NAMALWA (cell line): ENCODE measurements at places on chromosomes 3 and 15.

GRCh38 chr15:69574506-69574905, 121.9 kb downstream of the RPLP1 start:
- DNase-seq = no peak

DNA sequence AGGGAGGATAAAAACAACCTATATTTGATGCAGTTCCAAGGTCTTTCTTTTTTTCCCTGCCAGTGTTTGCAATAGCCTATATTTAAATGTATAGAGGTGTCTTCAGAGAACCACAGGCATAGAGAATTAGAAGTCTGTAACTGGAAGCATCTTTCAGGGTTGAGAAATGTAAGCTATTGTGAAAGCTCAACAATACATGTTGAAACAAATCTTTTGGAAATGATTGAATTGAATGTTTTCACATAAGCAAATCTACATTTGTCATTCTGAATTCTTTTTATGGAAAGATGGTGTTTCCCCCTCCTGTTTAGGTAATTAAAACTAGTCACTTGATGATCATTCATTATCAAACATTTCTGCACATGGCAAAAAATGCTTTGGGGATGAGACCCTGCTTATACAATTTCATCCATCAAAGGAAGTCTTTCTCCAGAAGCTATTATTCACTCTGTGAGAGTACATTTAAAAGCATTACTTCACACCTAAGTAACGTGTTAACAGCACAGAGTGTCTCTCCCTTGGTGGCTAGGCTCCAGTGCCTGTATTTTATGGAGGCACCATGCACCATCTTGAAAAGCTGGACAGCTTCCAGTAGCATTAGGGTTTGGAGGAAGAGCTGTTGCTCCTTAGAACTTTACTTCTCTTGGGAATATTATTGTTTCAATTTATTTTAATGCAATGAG, 406.2 kb downstream of the LSAMP start:
- DNase-seq = no peak

DNA sequence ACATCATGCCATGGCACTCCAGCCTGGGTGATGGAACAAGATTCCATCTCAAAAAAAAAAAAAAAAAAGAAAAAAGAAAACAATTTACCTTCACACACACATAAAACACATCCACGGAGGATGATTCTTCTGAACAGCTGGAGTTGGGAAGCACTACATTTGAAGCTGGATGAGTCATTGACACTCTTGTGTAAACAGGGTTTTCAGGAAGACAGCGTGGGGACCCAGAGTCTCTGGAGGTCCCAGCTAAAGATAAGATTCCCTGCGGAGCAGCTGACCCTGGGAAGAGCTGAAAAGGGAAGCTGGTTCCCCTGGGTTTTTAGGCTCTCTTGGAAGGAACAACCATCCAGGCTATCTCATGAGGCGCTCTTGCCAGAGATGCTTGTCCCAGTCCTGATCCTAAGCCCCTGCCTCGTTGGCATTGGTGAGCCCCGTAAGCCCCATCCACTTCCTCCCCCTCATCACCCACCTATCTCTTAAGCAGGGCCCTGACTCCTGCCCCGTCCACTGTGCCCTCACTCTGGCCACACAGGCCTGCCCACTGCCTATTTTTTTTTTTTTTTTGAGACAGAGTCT, 32.0 kb upstream of the FURIN start:
- no peak for DNase-seq

GRCh38 chr3:144466540-144466939, 494.9 kb downstream of the DIPK2A start:
- no peak for DNase-seq

- DNase-seq = no peak
Measured at GRCh38 chr3:98733053-98733811, 29.9 kb upstream of the ST3GAL6 start.

- no peak for DNase-seq
Measured at GRCh38 chr3:34387826-34388564, 589.6 kb downstream of the PDCD6IP start.

DNA sequence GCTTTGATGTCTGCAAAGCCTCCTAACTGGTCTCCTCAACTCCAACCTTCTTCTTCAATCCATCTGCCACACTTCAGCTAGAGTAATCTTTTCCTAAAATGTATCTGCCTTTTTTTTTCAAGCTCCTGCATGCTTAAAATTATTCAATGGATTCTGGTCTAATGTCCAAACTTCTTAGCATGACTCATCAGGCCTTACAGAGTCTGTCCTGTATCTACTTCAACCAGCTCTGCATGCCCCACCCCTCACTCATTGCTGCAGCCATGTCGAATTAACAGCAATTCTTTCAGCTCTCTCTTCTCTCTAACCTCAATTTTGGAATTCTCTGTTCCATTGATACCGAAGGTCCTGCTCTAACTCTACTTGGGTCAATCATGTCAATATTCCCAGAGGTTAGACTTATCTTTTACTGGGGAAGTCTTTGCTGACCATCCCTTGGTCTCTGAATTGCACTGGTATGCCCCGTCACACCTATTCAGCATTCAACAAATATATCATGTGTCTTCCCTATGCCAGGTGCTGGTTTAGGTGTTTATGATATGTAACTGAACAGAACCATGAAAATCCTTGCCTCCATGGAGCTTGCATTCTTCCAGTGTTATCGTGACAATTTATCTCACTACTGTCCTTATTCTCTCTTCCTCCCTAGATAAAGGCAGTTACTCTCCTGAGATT, 88.5 kb upstream of the NANOGP8 start:
- no peak for DNase-seq

DNA sequence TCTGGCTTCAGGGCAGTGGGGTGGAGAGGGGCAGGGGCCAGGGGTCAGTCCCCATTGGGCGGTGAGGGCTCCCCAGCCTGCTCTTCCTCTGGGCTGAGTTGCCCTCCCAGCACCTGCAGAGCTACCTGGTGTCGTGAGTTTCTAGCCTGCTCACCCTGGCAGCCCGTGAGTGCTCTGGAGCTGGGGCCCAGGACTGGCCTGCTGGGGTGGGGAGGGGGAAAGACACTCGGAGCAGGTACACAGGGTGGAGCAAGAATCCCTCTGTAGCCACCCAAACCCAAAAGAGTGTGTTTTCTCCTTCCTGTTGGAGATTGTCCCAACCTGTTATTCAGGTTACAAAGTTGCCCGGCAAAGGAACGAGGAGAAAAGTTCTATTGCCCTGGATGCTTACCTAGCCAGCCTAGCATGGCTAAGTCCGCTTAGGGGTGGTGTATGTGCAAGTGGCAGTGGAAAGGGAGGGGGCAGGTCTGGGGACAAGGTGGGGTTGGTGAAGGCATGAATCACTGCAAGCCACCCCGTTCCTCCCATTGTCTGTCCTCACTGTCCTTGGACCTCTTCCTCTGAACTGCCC, 8.9 kb downstream of the FAM3D start:
- no peak for DNase-seq

DNA sequence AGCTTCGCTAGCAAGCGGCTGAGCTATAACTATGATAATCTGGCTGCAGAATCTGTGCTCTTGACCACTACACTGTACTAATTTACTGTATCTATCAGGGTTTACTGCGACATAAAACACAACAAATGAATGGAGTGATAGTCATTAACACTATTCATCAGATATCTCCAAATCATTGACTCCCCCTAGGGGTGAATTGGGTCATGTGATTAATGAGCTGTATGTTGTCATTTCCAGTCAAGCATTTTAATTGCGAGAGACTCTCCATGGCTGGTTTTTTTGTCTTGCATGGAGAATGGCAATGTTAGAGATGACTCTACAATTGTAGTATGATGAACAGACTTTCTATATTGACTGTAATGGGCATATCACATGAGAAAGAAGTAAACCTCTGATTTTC, 10.5 kb upstream of the TM4SF18 start:
- peak; percentile 64 for DNase-seq

GRCh38 chr15:74027688-74028087, 33.2 kb downstream of the PML start:
- no peak for DNase-seq

DNA sequence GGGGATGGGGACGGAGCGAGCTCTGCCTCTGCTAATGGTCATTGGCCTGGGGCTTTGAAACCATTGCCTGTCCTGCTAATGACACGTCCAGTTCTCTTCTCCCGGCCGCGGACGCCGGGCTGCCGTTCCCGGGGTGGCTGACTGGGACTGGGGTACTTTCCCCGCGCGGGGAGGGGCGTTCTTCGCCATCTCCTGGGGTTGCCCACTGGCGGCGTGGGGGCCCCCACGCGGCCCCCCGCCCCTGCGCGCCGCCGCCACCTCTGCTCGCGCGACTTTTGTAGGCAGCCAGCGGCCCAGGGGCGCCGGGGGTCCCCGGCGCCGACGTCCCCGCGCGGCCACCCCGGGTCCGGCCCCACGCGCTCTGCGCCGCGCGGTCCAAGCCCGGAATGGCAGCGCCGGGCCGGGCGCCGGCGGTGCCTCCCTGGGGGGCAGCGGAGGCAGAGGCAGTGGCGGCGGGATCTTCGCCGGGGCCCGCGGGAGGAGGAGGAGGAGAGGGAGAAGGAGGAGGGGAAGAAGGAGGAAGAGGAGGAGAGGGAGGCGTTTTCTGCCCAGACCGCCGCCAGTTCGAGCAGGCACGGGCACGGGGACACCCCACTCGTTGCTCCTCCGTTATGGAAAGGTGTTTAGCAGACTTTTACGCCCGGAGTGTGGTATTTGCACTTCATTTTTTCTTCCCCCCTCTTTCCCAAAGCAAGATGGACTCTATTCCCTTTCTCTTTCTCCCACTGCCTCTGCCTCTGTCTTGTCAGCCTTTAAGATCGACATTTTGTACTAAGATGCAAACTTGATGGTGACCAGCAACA, 2.3 kb downstream of the BBX start:
- DNase-seq = peak; percentile 26

DNA sequence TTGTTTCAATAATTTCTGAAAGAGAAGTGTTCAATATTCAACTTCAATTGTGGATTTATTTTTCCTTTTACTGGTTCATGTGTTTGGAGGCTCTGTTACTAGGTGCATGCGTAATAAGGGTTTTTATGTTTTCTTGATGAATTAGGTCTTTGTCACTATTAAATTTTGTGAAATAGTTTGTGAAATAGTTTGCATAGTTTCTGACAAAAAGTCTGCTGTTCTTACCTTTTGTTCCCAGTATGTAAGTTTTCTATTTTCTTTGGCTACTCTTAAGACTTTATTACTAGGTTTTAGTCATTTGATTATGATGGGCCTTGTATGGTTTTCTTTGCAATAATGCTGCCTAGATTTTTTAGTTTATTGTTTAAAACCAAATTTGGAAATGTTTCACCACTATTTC, 38.0 kb downstream of the MEF2A start:
- DNase-seq = no peak

DNA sequence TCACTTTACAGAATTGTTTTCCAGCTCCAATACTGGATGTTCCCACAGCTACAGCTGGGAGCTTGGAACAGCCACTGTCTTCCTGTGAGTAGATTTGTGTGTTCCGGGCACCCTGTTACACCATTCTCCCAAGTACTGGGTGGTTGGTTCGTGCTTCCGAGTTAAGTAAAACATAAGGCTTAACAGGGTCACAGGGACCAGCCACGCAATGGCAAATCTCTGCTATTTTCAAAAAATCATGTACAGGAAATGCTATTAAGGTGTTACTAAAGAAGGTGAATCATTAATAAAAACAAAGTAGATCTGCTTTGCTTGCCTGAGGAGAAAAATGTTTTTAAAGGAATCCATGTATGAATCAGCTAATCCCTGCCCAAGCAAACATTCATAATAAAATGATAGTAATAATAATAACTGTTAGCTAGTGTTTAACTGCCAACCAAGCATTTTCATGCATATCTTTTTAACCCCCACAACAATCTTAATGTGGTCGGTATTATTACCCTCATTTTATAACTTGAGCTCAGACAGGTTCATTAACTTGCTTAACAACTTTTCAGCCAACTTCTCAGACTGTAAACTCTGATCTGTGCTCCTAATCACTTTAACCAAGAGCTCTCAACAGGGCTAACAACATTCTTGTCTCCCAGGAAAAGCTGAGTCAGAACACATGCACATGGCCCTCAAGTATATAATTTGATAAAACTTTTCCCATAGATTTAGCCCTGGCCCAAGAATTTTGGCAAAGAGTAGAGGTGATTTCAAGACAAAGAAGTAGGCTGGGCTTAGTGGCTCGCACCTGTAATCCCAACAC, 2.7 kb upstream of the C2CD4A start:
- DNase-seq = no peak

DNA sequence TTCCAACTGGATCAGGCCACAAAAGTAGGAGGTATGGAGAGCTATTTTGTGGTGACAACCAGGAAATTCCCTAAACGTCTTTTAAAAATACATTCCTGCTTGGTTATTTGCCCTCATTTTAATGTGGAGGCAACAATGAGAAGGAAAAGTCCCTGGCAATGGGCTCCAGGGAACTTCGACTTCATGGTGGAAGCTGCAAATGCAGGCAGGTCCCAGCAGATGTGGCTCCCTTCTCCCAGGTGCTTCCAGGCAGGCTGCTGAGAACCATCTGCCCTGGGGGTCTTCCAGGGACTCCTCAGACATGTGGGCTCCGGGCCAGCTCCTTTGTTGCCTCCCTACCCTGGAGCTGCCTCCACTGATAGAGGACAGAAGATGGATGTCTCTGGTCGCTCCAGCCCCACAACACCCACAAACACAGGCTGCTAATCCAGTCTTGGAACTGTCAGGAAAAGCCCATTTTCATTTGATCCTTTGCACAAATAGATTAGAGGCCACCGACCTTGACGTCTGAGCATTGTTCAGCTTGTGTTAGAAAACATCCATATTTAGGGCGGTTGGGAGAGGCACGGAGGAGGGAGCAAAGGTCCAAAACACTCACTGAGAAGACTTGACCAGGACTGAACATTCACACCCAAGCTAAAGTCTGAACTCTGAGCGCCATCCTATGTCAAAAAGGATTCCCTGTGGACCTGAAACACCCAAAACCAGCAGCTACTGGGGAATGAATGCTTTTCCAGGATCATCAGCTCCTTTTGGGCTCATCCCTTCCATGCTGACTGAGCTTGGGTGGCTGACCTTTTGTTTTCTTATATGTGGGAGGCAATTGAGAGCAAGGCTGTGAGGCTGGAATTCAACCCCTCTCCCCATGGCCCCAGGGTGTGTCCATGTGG, 30.2 kb upstream of the SLCO2A1 start:
- DNase-seq = no peak

DNA sequence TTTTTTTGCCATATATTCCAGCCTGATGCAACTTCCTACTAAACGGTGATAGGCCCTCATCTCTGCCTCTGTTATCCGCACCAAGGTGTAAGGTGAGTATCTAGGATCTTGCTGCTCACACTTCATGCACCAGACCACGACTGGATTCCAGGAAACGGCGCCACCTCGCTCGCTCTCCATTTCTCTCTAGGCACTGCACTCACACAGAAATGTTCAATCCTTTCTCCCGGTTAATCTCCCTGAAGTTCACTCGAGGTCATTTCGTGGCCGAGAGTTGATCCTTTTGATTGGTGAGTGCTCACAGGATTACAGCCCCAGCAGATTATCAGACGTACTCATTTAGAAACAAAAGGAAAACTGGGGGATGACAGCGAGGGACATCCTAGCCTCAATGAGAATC, 28.1 kb downstream of the MCF2L2 start:
- no peak for DNase-seq

GRCh38 chr15:101020451-101020850, 101.3 kb downstream of the LRRK1 start:
- no peak for DNase-seq

DNA sequence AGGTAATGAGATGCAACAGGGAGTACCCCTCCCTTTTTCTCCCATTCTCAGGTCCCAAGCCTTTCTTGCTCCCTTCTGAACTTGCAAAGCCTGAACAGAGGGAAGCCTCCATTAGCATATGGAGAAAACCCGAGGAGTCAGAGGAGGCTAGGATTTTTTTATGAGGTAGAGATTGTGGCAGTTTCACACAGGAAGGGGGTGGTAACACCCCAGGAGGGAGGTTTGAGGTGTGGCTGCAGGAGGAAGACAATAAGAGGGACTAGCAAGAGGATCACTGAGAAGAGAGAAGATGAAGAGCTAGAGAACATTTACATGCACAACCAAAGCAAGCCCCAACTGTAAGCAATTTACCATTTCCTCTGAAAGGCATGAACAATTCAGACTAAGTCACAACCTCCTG, 322.7 kb downstream of the SV2B start:
- no peak for DNase-seq
